HCEC 1CT (cell line): ENCODE measurements at places on chromosomes 3 and 15.

GRCh38 chr3:50189274-50189673 lies 2.1 kb upstream of the GNAT1 start:
- DNase-seq: peak; percentile 77

- DNase-seq: no peak
Observed at GRCh38 chr3:155313300-155313699, 19.8 kb upstream of the STRIT1 start.

DNA sequence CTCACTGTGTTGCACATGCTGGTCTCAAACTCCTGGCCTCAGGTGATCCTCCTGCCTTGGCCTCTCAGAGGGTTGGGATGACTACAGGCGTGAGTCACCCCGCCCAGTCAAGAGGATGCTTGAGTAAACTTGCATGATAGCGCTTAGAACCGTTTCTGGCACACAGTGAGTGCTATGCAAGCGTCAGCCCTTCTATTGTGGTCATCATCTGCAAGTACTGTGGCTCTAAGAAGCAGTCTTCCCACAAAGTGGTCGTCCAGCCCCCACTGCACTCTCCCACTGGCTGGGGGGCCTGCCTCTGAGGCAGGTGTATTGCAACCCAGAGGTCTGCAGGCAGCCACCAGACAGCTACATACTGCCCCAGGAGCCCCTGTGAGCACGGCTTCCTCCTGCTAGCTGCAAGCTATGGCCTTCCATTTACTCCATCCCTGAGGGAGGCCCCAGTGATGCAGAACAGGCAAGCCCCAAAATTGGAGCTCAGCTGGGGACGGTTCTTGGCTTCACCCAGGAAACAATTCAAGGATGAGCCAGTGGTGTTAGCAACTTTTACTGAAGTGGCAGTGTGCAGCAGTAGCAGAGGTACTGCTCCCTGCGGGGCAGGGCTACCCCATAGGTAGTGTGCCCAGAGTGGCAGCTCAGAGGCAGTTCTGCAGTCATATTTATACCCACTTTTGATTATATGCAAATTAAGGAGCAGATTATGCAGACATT lies 95.4 kb downstream of the LSM3 start:
- no peak for DNase-seq

- no peak for DNase-seq
Observed at GRCh38 chr3:29345516-29346300, 64.8 kb downstream of the RBMS3 start.

- DNase-seq: peak; percentile 88
Observed at GRCh38 chr3:104359546-104359945, 1007.2 kb upstream of the ALCAM start.

DNA sequence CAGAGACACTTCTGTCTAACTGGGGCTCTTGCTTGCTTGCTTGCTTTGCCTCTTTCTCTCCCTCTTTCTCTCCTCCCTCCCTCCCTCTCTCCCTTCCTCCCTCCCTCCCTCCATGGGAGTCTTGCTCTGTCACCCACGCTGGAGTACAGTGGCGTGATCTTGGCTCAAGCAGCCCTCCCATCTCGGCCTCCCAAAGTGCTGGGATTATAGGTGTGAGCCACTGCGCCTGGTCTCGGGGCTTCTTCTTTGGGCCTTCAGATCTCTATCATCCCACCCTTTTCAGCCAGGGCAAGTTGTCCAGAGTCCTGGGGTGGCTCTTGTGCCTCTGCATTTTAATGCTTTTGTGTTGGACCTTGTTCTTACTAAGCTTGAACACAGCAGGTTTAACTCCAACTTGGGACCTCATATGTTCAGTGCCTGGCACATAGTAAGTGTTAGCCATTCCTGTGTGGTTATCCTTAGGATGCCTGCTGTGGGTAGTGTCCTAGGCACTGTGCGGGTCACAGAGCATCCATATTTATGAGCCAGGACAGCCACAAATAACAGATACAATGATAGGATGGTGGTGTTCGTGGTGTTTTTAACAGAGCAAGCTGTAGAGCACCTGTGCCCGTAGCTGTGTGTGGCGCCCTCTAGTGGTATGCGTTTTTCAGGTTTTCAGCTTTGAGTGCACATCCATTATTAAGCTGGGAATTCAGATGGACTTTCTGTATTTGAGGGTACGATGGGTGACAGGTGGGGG lies 75.1 kb downstream of the CCK start:
- peak; percentile 38 for DNase-seq

DNA sequence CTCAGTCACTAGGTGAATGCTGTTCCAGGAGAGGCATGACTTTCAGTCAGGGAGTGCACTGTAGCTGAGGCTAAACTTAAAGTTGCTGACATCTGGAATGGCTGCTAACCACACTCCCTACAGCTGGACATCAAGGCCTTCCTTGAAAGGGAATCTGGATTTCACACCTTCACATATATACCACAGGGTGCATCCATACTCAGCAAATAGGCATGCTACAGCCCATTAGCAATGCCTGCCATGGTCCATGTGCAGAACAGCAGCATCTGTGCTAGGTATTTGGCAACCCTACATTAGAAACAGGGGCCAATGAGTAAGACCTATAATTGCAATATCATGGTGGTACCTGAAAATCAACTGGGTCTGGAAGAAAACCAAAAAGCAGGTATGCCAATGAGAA lies 74.8 kb downstream of the SNTN start:
- DNase-seq: no peak
